Pancreas (tissue), 10 donors: ENCODE measurements at places on chromosomes 1 and 21.

GRCh38 chr1:246005067-246005466 is 502.0 kb downstream of the SMYD3 start:
- DNase-seq = no peak

GRCh38 chr21:25036775-25037174 is 570.5 kb downstream of the MRPL39 start:
- DNase-seq = no peak

- DNase-seq = no peak
Measured at GRCh38 chr1:185491604-185492003, 174.6 kb upstream of the IVNS1ABP start.

DNA sequence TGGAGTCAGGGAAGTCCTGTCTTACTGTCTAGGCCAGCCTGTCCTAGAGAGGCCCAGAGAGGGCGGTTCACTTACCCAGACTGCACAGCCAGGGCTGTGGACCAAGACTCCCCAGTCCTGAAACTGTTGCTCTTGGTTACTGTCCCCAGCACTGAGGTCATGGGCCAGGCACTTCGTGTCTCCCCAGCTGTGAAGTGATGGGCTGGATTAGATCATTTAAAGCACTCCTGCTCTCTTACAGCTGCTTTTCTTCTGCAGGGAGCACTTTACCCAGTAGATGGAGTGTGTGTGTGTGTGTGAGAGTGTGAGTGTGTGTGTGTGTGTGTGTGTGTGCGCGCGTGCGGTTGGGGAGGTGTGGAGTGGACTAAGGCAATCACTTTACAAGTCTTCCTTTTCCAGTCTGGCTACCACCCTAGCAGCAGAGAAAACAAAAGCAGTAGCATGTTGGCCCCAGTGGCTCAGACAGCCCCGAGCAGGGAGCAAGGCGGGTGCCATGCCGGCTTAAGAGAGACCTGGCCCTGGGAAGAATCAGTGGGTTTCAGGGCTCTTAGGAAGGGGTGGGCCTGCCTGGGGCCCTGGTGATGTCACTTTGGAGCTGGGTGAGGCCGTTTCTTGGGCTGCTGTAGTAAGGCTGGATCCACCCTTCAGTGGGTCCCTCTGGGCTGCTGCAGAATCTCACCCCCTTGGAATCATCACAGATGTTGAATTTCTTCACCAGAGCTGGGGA is 2.4 kb downstream of the SPSB1 start:
- DNase-seq = peak; percentile 36

- no peak for DNase-seq
Measured at GRCh38 chr1:167957710-167958109, 20.8 kb upstream of the MPC2 start.

- DNase-seq = no peak
Measured at GRCh38 chr1:12097321-12097720, 34.2 kb downstream of the TNFRSF8 start.

- DNase-seq = no peak
Measured at GRCh38 chr1:33191731-33192275, 10.0 kb upstream of the TRIM62 start.

GRCh38 chr1:53393325-53393792 is 65.5 kb upstream of the LRP8 start:
- DNase-seq = peak; percentile 74

DNA sequence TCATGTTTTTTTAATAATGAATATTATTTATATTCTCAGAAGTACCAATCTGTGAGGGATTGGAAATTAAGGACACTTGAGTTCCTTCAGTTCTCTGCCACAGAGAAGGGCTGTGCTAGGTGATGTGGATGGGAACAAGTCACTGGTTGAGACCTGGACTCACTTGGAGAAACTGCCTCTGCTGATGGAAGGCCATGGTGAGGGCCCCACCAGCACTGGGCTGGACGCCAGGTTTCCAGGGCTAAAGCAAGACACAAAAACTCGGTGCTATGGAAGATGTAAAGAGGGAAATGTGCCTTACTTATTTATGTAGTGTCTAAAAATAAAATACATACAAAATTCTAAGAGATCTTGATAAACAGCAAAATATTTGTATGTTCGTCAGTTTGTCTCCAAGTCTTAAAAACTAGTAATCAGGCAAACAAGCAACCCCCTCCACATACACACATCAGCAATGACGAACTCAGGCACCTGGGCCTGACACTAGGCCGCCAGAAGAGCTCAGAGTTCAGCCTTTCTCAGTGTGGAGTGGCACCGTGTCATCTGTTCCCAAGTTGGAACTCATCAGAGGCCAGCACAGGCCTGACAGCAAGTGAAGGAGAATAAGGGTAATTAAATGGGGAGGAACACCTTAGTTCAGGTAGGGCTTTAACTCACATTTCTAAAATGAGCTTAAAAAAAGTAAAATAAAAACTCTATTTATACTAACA is 19.6 kb downstream of the SIPA1L2 start:
- DNase-seq = no peak

DNA sequence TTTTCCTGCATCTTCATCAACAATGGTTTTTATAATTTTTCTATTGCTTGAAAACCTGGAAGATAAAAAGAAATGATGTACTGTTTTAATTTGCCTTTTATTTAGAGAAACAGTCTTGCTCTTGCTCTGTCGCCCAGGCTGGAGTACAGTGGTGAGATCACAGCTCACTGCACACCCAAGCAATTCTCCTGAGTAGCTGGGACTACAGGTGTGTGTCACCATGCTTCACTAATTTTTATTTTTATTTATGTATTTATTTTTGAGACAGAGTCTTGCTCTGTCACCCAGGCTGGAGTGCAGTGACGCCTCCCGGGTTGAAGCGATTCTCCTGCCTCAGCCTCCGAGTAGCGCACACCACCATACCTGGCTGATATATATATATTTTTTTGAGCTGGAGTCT is 43.0 kb upstream of the RPL11 start:
- no peak for DNase-seq

DNA sequence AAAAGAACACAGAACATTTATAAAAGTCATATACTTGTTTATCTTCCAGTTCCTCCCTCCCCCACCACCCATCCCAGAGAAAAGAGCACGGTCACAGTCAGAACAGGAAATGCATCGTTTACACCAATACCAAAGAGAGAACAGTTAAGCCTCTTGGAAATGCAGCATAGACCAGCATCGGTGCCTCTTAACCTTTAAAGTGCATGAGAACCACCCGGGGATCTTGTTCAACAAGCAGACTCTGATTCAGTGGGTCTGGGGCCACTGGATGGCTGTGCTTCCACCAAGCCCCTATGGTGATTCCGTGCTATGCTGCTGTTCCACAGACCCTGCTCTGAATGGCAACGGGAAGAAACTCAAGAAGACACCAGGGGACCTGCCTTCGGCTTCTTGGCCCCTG is 19.2 kb downstream of the FAM89A start:
- DNase-seq = no peak

GRCh38 chr1:24248859-24249258 is 61.8 kb upstream of the IFNLR1 start:
- DNase-seq = no peak

GRCh38 chr1:239418681-239419080 is 32.3 kb downstream of the CHRM3 start:
- no peak for DNase-seq

- no peak for DNase-seq
Measured at GRCh38 chr1:4113897-4114296, 213.8 kb upstream of the C1orf174 start.

GRCh38 chr1:209162651-209163050 is 420.9 kb upstream of the CAMK1G start:
- no peak for DNase-seq

DNA sequence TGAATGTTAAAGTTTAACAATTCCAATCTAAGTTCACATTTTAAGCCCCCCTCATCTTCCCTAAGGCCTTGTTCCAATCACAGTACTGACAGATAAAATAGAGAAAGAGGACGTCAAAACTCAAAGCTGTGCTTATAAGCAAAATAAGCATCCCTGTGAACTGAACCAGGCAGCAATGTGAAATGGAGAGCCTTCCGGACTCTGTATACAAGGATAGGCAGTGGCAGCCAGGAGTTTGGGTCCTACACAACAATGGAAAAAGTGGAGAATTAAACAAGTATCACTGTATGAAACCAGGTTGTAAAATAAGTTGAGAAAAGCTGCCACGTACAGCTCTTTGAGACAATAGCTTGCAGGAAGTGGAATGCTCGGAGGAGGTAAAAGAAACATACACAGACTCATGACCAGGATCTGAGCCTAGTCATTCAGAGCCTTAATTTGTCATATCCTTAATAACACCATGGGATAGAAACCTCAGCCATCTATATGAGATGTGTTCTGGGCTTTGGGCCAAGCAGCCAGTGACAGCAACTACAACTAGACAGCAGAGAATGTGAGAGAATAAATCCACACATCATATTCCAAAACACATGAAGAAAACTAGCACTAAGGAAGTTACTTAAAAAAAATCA is 55.2 kb upstream of the PALMD start:
- DNase-seq = peak; percentile 18

GRCh38 chr1:183859831-183860230 is 54.9 kb downstream of the RGL1 start:
- DNase-seq = no peak

- DNase-seq = peak; percentile 4
Measured at GRCh38 chr1:45230537-45230936, 24.1 kb upstream of the ZSWIM5 start.

GRCh38 chr1:25889470-25889869 is 14.0 kb upstream of the PAQR7 start:
- DNase-seq = no peak

DNA sequence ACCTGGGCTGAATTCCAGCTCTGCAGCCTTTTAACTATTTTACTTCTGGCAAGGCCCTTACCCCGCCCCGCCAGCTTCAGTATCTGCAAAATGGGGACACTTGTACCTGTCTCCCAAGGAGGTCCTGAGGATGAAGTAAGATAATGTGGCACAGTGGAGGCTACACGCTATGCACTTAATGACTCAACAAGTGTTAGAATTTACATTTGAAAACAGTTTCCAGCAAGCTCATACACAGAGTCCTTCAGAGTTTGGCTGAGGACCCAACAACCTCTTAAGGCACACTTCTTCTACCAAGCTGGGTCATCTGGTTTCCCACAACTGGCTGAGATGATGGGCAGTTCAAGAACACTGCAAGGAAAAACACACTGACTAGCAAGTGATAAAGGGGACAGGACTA is 30.2 kb upstream of the SLC22A15 start:
- no peak for DNase-seq

- DNase-seq = no peak
Measured at GRCh38 chr1:152426731-152427130, 12.7 kb upstream of the CRNN start.

GRCh38 chr1:24505816-24506215 is 3.2 kb downstream of the RCAN3 start:
- DNase-seq = no peak

- peak; percentile 63 for DNase-seq
Measured at GRCh38 chr1:65065524-65066418, 82.2 kb upstream of the AK4 start.

GRCh38 chr1:171654942-171655745 is 2.7 kb upstream of the MYOC start:
- DNase-seq = peak; percentile 74

DNA sequence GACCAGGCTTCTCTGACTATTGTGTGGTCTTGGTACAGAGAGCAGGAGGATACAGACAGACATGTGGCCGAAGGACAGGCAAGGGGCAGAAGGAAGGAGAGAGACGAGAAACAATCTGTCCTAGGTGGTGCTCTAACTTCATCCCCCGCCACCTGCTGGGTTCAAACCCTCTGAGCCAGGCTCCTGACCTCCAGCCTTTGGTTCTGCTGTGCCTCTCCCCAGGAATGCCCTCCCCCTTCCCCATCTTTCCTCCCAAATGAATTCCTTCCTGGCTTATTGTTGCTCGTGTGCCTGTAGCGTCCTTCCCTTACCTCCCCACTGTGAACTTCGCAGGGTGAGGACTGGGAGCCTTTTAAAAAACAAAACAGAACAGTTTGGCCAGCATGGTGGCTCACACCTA is 5.4 kb downstream of the TCEA3 start:
- no peak for DNase-seq
